ENCODE measurements at places on chromosomes 16 and 17.

DNA sequence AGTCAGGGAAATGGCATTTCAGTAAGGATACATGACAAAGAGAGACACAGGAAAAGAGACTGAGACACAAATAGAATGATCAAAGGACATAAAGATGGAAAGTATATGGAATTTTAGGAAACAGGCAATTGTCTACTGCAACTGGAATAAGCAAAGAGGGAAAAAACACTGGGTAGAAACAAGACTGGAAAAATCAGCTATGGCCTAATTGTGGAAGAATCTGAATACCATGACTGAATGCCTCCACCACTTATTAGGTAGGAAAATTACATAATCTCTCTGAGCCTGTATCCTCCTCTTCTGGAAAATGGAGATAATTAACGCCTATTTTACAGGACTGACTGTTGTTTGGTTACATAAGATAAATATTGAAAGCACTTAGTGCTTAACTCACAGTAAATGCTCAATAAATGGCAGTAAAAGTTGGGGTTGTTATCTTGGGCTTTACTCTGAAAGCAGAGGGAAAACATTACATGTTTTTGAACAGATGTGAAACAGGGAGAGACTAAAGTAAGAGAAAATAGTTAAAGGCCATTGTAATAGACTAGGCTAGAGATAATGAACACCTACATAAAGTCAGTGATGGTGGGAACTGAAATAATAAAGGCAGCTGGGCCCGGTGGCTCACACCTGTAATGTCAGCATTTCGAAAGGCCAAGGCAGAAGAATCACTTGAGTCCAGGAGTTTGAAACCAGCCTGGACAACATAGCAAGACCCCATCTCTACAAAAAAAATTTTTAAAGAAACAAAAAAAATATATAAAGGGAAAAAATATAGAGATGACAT lies 63.5 kb upstream of the C17orf78 start:
- DNase-seq = peak; percentile 12

GRCh38 chr17:28908640-28909167 lies 5.8 kb upstream of the DHRS13 start:
- no peak for DNase-seq

- no peak for DNase-seq
Observed at GRCh38 chr17:3621146-3621720, 12.0 kb upstream of the TRPV1 start.

- DNase-seq = no peak
Observed at GRCh38 chr17:2821868-2822267, 25.6 kb downstream of the RAP1GAP2 start.

DNA sequence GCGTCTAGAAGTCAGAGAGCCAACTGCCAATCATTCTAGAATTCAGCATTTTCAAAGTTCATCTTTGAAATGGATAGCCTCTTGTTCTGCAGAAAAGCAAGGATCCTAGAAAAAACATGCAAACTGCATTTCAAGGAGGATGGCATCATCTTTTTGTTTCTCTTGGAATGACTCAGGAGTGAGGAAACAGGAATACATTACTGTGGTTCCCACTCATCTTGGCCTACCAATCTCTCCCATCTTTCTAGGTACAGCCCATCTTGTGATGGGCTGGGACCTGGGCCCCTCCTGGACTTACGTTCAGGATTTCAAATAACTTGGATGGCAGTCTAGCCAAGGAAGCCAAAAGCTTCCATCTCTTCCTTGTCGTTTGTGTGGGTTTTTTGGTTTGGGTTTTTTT lies 363.4 kb downstream of the CDH13 start:
- DNase-seq = no peak

- no peak for DNase-seq
Observed at GRCh38 chr17:39754958-39755553, 17.3 kb downstream of the GRB7 start.

DNA sequence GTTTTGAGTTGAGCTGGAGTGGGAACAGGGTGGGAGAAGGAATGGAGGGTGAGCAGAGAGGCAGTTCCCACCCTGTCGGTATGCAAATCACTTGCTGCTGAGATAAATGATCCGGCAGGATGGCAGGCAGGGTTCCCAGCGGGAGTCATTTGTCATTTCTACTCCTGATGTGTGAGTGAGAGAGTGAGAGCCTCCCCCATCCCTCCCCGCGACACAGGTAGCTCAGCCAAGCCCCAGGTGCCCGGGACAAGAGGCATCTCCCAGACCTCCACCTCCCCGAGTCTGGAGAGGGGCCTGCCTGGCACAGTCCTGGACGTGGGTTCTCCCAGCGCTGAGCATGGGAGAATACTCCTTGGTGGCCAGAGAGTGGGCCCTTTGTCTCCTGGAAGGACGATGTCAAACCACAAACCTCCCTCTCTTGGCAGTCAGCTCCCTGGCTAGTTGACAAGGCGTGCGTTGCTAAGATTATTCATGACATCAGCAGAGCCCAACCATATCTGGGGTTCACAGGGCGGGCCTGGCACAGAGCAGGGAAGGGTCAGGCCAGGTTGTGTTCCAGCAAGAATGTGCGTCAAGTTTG lies 33.7 kb upstream of the TNRC6C start:
- DNase-seq = no peak
